Suppressor macrophage treated with lipopolysaccharide for 4 hours (primary cell): ENCODE measurements at places on chromosomes 2 and 18.

DNA sequence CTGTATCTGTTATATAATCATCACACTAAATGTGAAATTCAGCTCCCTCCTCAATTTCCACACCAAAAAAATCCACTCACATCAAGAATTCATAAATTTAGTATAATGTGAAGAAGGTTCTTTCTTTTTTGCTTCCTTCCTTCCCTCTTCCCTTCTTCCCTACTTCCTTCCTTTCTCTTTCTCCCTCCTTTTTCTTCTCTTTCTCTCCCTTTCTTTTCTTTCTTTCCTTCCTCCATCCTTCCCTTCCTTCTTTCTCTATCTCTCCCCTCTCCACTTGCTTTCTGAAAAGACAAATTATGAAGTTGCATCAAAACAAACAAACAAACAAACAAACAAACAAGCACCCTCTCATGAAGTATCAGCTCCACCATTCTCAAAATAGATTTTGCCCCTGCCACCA is 290.0 kb downstream of the PDE11A start:
- DNase-seq: no peak

DNA sequence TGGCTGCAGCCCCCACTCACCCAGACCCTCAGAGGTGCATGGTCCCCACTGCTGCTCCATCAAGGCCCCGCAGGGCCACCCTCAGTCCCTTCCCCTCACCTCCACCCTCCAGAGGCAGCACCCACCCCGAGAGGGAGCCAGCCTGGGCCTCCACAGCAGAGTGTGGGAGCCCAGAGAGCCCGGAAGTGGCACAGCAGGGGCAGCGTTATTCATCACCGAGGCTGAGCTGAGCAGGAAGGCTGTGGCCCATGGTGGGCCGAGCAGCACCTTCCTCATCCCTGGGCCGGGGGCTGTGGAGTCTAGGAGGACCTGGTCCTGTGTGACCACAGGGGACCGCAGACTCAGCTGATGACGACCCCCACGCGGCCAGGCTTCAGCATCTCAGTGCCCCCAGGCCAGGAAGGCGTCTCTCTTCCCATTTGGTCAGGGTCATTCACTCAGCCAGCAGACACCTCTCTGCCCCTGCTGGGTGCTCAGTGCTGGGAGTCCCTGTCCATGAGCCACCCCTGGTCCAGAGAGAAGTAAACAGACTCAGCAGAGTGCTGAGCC is 258.1 kb downstream of the ATAD2B start:
- no peak for DNase-seq

GRCh38 chr2:16109821-16110310 is 169.5 kb downstream of the MYCN start:
- no peak for DNase-seq

DNA sequence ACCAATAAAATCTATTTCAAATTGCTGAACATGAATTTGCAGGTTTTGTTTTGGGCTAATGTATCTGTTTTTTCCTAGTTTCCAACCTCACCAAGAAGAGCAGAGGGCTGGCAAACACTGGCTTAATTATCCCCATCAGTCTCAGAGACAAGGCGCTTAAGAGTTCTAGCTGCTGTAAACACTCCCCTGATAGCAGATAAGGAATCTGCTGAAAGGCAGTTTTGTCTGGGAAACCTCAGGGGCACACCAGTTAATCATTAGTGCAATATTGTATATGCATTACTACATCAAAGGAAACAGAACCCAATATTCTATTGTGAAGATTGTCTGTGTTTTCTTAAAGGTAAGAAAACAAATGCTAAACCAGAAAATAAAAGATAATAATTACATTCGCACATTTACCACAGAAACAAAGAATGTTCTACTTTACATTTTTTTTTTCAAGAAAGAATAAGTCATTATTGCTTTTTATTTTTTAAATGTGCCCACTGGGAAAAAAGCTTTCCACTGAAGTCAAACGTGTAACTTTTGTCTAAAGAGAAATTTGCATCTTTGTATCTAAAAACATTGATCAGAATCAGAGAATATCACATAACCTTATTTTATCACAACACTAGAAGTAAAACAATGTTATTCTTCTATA is 179.1 kb downstream of the ERBB4 start:
- DNase-seq: no peak

- DNase-seq: no peak
These were observed 16.2 kb upstream of the GPC1 start for GRCh38 chr2:240419271-240419670.

DNA sequence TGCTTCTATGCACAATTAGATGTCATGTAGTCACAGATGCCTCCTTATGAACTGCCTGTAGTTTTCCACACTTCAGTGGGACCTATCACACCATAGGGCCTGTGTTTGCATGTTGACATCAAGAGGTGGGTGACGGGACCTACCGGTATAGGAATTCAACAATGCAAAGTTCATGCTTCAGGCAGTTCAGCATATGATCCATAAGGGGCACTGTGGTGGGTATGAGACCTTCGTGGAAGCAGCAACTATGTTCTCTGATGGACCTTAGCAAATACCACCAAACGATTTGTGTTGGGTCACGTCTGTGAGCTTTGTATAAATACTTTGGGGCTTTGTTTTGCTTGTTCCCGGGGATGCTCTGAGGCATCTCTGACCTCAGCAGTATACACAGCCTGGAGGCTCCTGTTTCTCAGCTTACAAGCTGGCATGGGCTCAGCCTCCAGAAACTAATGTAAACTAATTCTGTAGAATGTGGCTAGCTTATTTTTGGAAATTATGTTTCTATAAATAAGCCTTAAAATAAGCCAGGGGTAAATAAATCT is 111.6 kb downstream of the DTNA start:
- no peak for DNase-seq

GRCh38 chr2:168781191-168781817 is 21.1 kb upstream of the NOSTRIN start:
- DNase-seq: no peak

GRCh38 chr2:14132386-14132785 is 500.1 kb upstream of the LRATD1 start:
- no peak for DNase-seq
